ENCODE measurements at places on chromosomes 7 and 10.

DNA sequence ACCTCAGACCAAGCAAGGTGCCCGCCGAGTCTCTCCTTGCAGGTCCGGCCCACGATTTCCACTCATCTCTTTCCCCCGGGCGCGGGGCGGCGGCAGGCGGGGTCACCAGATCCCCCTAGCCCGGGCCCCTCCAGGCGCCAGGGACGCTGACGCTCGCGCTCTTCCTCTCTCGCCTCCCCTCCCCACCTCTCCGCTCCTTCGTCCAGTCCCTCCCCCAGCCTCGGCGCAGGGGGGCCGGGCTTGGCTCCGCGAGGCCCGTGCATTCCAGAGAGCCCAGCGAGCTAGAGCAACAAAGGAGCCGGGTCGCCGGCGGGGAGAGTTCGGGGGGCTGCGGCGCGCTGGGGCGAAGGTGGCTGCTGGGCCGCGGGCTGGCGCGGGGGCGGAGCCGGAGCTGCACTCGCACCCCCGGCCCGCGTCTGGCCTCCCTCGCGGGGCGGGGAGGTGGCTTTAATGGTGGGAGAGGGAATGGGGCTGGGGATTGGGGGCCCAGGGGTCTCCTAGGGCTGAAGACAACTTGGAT lies at the start of gene SMO:
SMO (plus strand) TSS at position 262 of the 520 bp plus-strand sequence. CDS start 519 bp downstream, outside the sequence.
- no peak for DNase-seq

- DNase-seq, result peak; percentile 27
Measured at GRCh38 chr10:88932539-88933256, 19.9 kb downstream of the ACTA2 start.

DNA sequence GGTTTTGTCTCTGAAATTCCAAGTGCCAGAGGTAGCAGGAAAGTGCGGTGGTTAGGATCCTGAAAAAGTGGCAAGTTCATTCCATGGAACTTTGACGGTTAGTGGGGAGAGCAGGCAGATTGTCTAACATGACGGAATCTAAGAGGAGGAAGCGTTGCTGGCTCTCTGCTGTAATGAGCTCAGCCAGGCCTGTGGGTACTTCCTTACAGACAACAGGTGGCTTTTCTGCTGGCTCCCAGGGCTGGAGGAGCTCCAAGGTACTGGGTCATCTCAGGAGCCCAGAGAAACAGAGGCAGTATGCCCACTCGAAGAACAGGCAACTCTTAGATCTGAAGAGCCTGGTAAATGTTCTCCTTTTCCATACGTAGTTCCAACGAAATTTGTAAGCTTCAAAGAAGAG lies 3.1 kb upstream of the AIFM2 start:
- no peak for DNase-seq

DNA sequence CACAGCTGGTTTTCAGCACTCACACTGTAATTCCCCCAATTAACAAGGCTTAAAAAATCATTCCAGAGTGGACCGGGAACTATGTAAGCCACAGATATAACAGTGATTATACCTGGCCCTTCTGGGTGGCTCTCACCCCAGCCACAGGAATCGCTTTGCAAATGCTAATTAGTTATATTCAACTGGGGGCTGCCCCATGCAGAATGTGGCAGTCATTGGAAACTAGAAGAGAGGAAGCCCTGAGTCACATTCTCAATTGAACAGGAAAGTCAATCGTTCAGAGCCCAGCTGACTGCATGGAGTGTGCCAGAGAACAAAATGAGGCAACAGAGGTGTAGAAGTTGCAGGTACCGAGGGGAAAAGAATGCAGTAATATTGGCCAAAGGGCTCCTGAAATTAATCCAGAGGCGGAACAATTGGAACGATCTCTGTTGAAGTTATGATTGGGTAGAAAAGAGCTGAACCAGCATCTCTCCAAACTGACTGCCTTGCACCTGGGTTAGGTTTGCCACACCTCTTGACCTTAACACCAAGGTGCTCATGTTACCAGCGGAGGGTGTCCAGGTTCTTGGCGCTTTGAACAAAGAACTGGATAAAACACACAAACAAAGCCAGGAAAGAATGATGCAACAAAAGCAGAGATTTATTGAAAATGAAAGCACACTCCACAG lies 909.7 kb upstream of the AUTS2 start:
- no peak for DNase-seq

DNA sequence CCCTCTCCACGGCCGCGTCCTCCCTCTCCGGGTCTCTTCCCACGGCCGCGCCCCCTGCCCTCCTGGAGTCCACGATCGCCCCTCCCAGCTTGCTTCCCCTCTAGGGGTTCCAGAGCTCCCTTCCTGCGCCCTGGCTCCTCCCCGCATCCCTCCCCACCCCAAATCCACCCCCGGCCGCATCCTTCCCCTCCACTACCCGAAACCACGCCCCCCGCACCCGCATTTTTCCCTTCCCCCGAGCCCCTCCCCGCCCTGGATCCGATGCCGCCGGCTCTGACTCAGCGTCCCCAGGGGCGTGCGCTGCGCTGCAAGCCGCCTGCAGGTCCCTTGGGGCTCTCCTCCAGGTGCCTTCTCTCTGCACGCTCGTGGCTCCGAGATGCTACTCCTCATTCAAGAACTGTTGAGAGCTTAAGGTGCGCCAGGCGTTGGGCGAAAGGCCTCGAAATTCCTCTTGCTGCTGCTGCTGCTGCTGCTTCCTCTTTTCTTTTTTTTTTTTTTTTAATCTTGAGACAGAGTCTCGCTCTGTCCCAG lies 372 bp upstream of the TMEM130 start:
- peak; percentile 41 for DNase-seq

GRCh38 chr7:34061149-34061548 lies 155.8 kb downstream of the BMPER start:
- DNase-seq, result no peak

GRCh38 chr10:8321990-8322389 lies 267.5 kb downstream of the GATA3 start:
- no peak for DNase-seq

DNA sequence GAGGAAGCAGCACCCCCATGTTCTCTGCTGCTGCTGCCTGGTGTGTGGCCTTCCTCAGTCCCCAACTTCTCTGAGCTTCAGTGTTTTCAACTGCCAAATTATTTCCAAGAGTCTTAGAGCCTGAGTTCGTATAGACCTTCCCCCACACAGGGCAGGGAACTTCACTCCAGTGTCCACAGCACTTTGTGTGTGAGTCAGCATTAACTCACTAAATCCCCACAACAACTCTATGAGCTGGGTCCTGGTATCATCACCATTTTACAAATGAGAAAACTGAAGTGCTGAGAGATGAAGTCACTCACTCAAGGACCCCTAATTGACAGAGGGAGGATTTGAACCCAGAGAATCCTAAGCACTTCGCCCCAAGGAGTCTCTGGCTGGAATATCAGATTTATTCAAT lies 48.3 kb downstream of the ADCYAP1R1 start:
- DNase-seq, result no peak

DNA sequence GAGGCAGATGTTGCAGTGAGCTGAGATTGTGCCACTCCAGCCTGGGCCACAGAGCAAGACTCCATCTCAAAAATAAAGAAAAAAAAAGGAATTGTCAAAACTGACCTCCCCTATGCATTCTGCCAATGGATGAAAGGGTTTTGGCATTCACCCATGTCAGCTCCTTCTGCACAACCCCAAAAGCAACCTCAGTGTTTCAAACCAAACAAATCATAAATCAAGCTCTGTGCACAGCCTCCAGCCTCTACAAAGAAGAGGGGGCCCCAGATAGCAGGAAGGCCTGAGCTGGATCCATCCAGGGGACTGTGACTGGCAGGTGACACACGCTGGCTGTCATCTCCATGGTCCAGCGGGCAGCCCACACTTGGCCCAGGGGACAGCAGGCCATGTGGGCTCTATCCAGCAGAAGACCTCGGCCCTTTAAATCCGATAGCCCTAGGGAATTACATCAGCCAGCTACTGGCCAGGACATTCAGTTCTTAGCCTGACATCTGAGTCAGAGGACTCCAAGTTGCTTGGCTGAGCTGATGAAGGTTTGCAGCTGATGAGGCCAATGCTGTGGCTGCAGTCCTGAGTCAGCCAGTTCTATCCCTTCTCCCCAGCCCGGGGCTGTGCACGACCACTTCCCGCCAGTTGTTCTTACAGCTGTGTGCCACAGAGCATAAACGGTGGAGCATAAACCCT lies 52.0 kb upstream of the FIGNL1 start:
- no peak for DNase-seq

- no peak for DNase-seq
Measured at GRCh38 chr7:79361214-79361613, 92.3 kb downstream of the MAGI2 start.

GRCh38 chr7:99312316-99313203 lies 13.1 kb upstream of the ARPC1A start:
- peak; percentile 67 for DNase-seq

DNA sequence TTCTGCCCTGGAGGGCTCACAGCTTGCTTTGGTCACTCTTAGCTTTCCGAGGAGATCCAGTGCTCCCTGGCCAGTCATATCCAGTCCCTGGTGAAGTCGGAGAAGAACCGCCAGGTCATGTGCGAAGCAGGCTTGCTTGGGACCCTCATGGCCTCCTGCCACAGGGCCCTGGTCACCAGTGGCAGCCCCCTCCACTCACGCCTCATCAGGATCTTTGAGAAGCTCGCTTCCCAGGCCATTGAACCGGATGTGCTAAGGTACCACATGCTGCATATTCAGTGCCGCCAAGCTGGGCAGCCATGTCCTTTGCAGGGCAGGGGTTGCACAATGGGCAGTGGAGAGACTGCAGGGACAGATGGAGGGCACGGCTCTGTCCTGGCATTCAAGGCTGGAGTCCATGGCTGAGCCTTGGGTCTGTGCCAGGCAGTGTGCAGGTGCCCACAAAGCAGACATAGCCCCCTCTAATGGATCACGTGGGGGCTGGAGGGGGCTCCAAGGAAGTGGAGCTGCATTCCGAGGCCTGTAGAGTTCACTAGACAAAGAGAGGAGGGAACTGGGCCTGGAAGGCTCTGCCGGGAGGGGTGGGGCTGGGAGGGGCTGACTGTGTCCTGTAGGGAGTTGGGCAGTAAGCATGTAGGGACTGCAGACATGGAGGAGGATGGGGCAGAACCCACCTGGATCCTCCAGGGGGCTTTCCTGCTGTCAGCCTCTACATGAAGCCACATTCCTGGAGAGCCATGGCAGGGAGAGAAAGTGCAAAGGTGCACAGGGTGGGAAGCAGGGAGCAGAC lies 89.9 kb downstream of the WDFY4 start:
- DNase-seq, result no peak

GRCh38 chr7:135729230-135729629 lies 1.2 kb upstream of the SLC13A4 start:
- no peak for DNase-seq

DNA sequence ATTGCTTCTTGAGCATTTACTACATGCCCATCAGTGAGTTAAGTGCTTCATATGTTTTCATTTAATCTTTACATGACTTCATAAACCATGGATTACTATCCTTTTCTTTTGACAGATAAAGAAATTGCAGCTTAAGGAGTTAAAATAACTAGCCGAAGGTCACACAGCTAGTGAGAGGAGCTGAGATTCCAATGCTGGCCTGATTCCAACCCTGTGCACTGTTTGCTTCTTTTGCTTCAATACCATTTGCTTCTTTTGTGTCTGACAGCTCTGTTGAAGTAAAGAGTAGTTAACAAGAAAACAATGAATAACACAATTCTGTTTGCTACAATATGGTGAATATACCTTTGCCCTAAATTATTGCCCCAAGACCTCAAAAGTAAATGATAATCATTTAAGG lies 132.4 kb downstream of the GRM3 start:
- DNase-seq, result no peak

DNA sequence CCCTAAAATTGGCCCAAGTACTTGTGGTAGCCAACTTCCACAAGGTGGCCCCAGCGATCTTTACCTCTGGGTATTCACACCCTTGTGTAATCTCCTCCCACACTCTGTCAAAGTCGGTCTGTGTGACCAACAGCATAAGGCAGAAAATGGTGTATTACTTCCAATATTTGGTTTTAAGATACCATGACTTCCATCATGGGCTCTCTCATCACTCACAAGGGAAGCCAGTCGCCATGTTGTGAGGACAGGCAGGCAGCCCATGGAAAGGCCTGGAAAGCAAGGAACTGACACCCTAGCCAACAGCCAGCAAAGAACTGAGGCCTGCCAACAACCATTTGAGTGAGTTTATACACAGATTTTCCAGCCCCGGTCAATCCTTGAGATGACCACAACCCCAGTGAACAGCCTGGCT lies 91.0 kb upstream of the KMT2E start:
- peak; percentile 58 for DNase-seq

DNA sequence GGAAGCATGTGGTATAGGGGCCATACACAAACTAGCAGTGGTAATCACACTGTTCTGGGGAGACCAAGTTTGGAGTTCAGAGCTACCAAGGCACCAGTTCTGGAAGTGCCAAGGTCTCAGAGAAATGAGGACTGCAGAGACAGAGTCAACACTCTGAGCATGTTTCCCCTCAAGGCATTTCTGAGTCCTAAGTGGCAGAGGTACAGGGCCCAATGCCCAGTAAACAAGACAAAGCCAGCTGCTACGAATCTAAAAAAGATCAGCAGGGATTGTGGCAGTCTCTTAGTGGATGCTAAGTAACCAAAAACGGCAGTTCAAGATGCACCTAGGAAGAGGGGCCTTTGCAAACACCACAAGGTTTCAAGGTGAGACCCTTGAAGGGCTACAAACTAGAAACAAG lies 271.9 kb downstream of the TNS3 start:
- DNase-seq, result no peak

DNA sequence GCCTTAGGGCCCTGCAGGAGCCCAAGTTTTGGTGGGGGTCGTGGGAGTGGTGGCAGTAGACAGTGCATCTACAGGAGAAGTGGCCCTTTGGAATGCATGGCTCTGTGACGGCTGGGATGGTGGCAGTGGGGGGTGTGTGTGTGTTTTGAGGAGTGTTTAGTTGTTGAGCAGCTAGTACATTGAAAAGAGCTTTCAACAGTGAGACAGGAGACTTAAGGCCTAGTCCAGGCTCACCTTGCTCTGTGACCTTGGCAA lies 27.1 kb downstream of the ZNF775 start:
- no peak for DNase-seq
